Epithelial cell of esophagus (primary cell): ENCODE measurements at places on chromosomes 6 and 20.

DNA sequence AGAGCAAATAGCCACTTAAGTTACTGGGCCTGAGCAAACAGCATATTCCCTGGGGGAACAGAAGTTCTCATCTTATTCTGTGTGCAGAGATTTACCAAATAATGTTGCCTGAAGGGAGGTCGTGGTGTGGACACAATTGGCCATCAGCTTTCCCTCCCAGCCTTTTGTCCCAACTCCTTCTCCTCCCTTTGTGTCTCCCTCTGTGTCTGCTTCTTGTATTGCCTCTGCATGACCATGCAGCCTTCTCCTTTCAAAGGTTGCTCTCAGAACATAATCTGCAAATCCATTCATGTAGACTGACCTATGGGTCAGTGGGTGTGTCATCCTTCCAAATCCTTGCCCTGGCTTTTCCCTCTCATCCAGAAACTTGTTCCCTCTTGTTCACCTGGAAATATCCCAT, 150.3 kb upstream of the INSM1 start:
- DNase-seq = no peak

DNA sequence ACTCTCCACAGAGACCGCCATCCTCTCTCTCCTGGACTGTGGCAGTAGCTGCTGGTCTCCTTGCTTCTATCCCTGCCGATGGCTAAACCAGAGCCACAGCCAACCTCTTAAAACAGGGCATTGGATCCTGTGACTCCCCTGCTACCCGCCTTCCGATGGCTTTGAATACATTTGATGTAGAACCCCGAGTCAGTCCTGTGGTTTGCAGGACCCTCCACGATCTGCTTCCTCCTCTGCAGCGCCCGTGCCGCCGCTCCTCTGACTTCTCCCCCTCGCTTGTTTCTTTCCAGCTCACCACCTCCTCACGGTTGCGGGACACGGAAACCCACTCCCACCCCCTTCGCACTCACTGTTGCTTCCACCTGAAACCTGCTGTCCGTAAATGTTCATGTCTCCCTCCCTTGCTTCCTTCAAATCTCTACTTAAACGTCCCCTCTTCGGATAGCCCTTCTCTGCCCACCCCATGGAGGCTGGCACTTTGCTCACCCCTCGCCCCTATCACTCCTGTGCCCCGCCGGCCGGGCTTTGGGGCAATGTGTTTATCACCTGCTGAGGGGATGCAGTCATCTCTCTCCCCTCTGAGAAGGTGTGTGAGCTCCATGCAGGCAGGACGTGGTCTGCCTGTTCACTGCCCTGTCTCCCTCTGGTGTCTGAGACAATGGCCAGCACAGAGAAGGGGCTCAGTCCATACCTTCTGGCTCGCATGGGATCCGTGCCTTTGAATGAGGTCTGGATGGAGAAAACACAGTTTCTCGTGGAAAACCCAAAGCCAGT, 67.8 kb downstream of the GFOD1 start:
- no peak for DNase-seq

DNA sequence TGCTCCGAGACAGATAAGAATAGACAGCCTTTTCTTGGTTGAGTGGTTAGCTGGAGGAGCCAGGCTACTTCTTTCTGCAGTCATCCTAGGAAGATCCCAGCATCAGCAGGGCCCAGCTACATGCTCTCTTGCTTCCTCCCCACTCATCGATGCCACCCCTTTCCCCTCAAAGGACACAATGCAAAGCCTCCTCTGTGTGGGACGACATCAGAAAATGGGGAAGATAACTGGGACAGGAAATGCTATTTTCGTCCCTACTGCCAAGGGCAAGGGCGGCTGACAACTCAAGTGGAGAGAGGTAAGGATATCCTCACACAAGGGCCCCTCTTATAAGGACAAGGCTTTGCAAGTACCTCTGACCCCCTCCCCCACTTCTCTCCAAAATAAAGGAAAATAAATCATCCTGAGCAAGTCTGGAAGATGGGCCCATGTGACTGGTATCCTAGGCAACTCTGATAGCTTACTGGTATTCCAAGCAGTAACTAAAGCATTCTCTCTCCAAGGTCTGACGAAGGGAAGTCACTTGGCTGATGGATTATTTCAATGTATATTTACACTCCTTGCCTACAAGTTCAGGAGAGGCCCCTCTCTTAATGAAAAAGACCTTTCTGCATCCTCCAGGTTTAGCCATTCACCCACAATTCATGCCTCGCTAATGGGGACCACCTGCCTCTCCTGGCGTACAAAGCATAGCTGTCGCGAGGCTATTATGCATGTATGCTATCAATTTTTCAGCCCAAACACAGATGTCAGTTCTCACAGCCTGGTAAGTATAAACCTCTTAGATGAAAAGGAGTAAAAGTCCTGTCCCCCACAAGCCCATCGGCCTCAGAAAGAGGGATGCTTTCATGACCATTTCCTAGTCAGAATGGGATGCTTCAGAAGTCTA, 11.3 kb downstream of the ELMO2 start:
- DNase-seq = no peak

- peak; percentile 66 for DNase-seq
Measured at GRCh38 chr6:118708744-118709143, 57.4 kb upstream of the CEP85L start.
